Hypothalamus (tissue), 51 donors: ENCODE measurements at places on chromosomes 2 and 18.

DNA sequence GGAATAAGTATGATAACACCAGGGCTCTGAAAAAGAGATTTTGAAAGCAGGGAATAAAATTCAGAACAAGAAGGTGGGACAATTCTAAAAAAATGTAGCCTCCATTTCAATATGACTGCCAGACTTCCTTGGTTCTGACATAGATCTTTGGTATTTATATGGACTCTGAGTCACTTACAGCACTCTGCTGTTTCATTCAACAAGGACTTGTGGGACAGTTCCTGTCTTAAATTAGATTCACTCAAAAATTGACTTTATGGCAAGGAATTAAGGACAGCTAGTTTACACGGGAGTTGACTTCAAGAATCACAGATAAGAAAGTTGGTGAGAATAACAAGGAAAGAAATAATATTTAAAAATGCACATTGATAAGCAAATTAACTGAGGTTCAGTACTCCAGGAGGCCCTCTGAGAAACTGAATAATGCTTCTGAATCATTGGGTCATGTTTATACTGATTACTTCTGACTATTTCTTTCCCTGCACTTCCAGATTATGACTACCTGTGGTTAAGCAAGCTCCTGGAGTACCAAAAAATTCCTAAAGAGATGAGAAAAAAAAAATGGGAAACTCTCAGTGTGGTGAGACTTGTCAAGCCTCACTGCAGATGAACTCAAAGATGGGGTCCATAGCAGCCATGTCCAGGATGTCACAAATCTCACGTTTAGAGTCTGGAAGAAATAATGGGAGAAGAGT, 828.3 kb upstream of the PIK3C3 start:
- DNase-seq: no peak

GRCh38 chr18:73688851-73689711, 458.6 kb downstream of the FBXO15 start:
- DNase-seq: no peak

DNA sequence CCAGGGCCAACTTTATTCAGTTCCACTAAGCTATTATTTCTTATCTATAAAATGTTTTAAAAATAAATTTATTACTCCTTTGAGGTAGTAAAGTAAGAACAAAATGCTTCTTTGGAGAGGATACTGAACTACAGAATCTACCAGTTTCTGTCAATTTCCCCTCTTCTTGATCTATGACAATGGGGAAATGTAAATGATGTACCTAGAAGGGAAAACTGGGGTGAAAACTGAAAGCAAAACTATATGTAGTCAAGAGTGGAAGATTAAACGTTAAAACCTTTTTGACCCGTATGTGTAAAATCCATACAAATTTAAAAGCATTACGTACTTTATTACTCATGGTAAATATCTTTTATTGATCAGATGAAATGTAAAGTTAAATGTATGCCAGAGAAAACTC, 1287.8 kb upstream of the TMEFF2 start:
- DNase-seq: no peak

DNA sequence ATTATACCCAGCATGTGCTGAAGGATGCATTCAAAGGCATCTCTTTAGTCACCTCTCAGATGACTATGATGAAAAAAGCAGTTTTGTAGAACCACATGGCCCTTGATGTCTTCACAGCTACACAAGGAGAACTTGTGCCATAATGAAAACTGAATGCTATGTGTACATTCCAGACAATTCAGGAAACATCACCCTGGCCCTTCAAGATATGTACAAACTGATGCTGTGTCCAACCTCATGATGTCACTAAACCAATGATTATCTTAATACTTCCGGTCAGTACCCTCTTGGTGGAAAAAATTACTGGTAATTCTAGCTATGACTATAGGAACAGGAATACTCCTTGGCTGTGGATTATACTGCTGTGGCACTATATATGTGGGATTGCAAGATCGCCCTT, 20.0 kb downstream of the DUSP11 start:
- no peak for DNase-seq

DNA sequence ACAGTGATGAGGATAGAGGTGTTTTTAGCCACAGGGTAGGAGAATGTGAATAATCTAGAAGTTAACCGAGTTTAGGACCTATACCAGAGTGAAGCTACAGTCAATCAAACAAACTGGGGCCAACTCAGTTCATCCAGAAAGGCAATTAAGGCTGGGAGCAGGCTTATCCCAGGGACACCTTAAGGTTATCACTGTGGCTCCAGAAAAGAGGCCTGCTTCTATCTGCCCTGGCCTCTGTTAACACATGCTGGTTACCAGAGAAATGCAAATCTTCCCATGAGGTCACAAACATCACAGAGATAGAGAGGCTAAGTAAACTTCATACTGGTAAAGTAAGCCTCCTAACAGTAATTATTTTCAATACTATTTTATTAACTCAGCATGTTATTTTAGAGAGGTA, 93.2 kb upstream of the GRB14 start:
- no peak for DNase-seq

GRCh38 chr18:13611142-13611600, 115.2 kb downstream of the FAM210A start:
- peak; percentile 82 for DNase-seq

GRCh38 chr2:96198921-96199320, 9.7 kb downstream of the STARD7 start:
- no peak for DNase-seq

DNA sequence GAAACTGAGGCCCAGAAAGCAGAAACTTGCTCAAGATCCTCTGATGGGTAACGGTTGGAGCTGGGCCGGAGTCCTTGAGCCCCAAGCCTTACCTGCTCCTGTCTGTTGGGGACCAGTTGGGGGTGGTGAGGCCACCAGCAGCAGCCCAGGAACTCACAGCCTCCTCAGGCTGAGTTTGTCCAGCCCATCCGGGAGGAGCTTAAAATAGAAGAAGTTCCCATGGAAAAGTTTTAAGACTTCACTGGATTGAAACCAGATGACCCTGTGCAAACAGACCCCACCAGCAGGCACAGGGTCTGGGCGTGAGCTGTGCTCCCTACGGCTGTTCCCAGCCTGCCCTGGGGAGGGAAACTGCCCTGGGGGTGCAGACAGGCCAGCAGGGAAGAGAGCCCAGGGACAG, 40.6 kb upstream of the FOSL2 start:
- no peak for DNase-seq

DNA sequence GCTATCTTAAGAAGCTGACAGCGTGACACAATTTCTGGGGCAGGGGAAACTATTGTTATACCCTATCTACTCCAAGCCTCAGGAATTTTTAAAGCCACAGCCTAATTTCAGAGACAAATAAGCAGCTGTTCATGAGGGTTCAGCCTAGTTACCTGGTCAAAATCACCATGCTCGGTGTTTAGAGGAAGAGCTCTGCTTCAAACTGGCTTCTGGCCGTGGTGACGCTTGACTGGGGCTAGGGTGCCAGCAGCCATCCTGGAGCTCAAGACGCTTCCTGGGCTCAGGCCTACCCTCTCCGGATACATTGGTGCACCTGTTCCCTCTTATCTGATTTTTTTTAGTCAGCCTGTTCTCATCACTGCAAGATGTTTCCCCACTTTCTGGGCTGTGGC, 41.7 kb downstream of the FRZB start:
- DNase-seq: no peak

GRCh38 chr2:157785866-157786662, 90.1 kb downstream of the ACVR1 start:
- no peak for DNase-seq

GRCh38 chr2:79713131-79713785, 200.4 kb downstream of the CTNNA2 start:
- DNase-seq: no peak

DNA sequence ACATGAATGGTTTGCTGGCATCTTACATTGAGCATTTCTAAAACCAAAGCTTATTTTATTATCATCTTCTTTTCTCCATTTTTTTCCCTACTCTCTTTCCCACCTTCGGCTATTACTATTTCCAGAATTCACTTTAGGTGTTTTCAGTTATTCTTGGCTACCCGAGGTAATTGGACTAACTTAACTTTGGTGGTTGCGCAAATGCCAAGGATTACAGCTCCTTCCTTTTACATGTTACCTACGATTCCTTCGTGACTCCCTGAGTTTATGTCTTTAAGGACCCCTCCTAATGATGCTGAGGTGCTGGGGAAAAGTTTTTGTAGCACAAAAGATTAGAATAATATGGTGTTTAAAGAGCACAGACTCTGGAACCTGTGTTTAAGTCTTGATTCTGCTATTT, 14.3 kb downstream of the KIAA1328 start:
- no peak for DNase-seq

DNA sequence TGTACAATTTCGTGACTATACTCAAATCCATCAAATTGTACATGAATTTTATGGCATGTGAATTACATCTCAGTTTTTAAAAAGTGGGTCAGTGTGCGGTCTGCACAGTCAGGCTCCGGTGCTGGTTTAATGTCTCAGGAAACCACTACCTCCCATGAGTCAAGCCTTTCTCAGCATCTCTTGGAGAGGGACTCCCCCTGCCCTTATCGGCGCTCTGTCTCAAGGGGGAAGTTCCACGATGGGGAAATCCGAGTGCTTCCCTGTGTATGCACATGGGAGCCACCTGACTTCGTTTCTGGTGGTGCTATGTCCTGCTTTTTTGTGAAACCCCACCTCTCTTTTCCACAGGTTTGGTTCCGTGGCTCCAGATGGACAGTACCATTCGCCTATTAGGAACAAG, 72.5 kb downstream of the ACOXL start:
- DNase-seq: no peak

GRCh38 chr2:144012304-144012703, 507.6 kb downstream of the ZEB2 start:
- DNase-seq: no peak
